Stimulated activated CD4-positive, alpha-beta T cell treated with anti-CD3 and anti-CD28 coated beads, Interleukin-15, amount 100 ng/mL, for 1 hour (primary cell): ENCODE measurements at places on chromosomes 6 and 20.
A peak's percentile ranks its signal among the peaks of the same experiment; 100 is the strongest.

- DNase-seq = no peak
Measured at GRCh38 chr20:43894491-43894890, 20.2 kb upstream of the TOX2 start.

DNA sequence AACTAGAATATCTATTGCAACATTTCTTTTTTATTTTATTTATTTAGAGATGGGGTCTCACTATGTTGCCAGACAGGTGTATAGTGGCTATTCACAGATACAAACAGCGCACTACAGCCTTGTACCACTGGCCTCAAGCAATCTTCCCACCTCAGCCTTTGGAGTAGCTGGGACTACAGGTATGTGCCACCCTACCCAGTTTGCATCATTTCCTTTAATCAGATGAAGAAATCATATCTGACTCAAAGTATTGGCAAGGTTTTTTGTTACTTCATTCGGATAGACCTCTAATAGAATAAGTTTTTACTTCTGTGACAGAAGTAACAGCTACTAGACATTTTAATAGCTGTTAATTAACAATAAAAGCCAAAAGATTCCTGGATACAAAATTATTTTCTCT, 153.9 kb downstream of the CDK19 start:
- DNase-seq = no peak

DNA sequence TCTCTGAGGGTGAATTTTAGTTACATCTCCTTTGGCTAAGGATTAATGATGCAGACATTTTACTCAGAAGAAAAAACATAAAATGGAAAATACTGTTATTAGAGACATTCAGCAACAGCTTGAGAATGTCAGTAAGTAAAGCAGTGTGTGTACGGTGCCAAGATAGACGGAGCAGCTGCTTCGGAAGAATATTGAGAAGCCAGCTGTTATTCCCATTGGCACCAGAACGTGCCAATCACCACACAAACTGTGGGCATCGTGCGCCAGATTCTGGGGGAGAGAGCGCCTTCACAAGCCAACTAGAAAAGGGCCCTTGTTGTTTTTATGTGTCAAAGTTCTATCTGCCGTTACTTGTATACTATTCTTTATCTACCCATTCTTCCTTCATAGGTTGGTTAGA, 163.4 kb downstream of the MTFR2 start:
- no peak for DNase-seq

DNA sequence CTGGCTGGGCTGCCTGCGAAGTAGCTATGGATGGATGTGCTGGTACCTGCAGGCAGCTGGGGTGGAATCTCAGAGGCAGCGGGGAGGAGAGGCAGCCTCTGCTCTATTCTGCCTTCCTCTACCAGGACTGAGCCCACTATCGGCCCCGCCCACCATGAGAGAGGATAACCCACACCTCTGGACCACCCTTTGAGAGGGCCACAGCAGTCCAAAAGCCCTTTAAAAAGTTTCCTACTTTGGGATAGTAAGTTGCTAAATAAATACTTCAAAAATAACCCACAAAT, 36.1 kb downstream of the EZR start:
- DNase-seq = no peak

DNA sequence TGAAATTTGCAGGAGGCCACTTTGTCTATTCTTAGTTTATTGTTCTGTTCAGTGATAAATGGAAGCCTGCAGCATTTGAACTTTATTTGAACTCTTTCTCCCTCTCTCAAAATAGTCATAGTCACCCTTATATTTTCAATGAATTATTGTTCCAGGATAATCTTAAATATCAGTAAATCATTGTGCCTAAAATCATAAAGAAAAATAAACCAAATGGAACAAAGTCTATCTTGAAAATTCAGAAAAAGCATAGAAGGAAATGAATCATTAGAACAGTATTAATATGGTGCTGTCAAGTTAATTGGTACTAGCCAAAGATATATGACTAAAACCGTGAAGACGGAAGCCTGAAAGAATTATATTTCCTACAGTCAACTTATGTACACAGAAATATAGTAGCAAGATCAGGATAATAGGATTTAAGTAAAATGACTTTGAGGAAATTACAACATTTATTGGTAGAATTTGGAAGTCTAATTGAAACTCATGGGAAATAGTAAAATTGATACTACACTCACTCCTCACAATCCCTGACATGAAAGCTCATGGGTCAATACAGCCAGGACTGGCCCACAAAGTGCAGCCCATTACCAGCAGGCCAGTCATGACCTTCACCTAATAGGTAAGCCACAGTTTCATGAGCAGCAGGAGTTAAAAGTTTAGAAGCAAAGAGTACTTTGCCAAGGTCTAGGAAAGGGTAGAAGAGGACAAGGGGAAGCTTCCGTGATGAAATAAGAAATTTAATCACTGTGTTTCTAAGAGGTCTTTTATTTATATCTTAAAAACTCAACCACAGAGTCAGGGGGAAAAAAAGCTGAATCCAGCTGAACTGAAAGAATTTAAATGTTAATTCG, 119.9 kb upstream of the ENPP5 start:
- no peak for DNase-seq

DNA sequence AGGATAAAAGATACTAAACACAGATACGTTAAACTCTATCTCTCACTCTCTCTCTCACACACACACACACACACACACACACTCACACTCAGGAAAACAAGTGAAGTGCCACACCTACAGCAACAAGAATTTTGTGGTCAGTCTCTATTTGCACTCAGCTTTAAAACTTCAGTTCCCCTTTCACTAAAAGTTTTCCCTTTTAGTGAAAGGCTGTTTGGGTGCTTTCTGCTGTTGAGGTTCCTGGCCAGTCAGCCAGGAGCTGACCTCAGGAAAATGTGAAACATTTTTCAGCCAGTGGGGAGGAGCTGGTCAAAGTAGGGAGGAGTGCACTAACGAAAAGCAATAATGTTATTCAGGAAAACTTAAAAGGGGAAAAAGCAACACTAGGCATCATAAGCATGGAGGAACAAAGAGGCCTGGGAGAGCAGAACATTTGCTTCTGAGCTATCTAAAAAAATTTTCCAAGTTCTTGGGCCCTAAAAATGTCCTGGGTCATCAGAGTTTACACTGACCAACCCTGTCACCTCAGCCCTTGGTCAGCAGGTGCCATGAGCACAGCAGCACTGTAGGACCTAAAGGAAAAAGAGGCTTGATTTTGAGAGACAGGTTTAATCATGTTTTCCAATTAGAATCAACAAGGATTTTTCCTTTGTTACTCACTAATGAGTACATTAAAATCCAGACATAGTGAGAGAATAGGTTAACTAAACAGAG, 30.7 kb upstream of the NT5E start:
- DNase-seq = no peak

DNA sequence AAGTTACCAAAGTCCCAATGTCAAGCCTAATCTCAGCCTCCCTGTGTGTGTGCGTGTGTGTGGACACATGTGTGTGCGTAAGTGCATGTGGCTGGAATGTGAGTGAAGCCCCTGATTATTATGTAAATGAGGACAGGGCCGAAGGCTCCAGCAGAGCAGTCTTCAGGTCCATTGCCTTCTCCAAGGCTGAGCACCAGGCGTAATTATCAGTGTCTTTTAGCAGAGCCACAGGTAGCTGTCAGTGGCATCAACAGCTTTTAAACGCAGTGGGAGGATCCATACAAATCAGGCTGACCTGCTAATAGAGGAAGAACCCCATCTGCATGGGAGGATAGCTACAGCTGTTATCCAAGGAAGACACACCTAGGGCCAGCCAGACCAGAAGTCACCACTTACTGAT, 324.3 kb upstream of the MOCS1 start:
- no peak for DNase-seq

GRCh38 chr6:42159431-42160024, 13.6 kb upstream of the GUCA1A start:
- DNase-seq = no peak

DNA sequence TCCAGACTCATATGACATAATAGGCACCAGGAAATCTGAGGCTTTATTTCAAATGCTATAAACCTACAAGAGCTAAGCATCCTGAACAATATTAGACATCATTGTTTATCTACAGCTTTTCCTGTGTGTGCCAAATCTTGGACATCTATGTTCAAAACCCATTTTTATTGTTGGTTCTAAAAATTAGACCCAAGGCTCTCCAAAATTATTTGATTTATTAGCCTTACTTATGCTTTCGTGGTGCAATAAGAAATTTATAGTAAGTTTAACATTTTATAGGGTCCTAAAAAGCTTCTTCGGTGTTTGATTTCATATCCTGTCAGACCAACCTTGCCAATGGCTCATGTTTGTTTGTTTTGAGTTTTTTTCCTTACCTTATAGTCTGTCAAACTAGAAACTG, 1014.5 kb upstream of the MANEA start:
- DNase-seq = no peak

DNA sequence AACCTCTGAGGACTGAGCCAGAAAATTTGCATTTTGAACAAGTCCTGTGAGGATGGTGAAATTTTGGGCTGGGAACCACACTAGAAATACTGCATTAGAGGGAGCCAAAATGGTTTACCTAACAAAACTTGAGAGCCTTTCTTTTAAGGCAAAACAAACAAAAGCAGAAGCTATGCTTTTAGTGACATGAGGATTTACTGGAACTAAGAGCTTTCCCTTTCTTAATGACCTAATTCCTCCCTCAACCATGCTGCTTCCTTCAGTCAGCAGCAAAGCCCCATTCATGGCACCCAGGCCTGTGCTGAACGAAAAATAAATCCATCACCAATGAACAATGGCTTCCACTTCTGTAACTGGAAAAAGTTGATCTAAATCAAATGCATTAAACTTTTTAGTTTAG, 974.3 kb downstream of the HACE1 start:
- no peak for DNase-seq

- no peak for DNase-seq
Measured at GRCh38 chr6:161798844-161799394, 525.1 kb upstream of the AGPAT4 start.

DNA sequence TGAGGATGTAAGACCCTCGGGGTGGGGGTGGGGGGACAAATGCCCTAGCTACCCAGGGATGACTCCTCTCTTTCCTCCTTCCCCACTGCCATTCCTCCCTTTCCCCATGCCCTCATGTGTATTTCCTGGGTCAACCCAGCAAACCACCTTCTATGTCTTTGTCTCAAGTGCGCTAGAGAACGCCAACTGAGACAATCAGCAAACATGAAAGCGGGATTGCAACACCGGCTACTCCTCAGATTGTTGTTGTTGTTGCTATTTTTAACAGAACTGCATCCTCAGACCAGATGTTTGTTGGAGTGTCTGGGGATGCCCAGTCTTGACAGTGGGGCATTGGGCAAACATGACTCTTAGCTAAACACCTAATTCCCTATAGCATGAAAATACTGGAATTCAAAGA, 39.3 kb upstream of the HIVEP1 start:
- DNase-seq = no peak

DNA sequence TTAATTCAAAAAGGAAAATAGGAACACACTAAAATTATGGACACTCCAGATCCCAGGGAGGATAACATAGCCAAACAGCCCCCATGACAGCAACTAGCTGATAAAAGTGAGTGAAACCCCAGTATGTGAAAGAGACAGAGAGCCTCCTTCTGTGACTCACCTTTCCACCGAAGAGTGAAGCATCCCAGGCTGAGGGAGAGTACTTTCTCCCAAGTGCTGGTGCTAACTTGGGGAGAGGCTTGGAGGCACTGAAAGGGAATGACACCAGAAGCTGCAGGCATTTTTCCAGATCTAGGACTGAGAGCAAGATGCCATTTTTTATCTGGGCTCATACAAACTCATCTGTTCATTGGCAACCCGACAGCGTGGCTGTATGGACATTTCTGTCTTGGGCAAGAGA, 339.8 kb downstream of the HTR1B start:
- DNase-seq = no peak

DNA sequence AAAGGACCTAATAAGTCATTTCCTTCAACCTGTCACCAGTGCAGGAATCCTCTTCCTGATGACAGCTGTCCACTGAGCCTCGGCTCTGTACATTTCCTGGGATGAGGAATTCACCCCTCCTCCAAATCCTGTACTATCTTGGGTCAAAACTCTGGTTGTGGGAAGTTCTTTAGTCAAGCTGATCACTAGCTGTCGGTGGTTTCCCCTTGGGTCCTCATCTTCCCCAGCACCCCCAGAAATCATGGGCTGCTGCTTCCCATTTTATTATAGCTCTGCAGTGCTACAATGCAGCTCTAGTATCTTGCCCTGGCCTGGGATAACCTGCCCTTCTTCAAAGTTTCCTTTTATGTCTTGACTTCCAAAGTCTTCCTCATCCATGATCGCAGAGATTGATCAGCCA, 14.6 kb upstream of the ADA start:
- no peak for DNase-seq

DNA sequence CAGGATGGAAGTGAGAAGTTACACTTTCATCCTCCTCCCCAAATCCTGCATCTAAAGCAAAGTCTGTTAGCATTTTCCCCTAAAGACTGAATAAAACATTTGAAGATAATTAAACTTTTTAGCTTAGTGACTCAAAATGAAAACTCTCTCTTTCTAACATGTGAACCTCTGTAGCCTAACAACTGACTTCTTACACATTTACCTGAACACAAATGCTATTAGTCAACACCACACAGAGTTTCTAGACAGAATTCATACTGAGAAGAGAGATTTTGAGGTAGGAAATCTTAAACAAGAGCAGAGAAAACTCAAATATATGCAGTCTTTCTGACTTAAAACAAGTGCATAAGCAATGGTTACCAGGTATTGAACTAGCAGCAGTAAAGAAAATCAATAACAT, 149.9 kb upstream of the SMLR1 start:
- no peak for DNase-seq

DNA sequence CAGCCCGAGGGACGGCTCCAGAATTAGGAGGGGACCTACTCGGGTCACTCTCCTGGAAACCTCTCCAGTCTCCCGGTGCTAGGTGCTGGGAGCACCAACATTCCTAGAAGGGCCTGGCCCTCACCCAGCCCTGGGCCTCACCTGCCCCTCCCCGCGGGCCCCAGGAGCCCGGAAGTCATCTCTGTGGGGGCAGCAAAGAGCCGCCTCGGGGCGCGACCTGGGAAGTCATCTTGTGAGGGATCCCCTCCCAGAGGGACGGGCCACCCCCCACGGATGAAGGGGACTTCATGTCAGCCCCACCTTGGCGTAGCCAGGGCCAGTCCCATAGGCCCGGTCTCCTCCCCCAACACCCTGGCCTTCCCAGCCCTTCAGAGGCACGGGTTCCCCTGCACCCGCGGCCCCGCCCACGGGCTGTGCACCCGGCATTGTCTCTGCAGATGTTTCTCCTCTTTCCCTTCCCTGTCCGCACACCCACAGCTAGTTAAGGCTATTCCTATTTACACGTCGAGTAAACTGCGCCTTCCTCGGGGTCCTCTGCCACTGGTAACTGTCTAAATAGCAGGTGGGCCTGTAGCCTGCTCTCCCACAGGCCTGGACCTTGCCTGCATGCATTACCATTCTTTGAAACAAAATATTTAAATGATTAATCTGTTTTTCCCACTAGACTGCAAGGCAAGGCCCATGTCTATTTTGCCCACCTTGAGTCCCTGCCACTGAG, 896 bp upstream of the RNASET2 start:
- DNase-seq = peak; percentile 29

DNA sequence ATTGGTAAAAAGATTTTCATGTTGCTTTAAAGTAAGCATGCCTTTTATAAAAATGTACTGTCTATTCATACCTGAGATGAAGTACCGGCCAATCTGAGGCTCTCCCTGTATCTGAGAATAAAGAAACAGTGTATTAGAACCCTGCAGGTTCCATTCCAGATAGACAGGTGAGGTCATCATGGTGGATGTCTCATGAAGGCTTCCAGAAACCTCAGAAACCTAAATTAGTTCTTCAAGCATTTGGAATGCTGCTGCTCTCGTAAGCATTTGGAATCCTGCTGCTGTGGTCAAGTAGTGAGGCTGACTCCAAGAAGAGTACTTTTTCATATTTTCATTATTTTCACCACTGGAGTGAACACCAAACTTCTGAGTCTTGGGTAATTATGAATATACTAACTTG, 642.3 kb downstream of the MAFB start:
- DNase-seq = no peak

GRCh38 chr6:43771858-43772680, 2.1 kb downstream of the VEGFA start:
- DNase-seq = no peak
